ENCODE measurements at places on chromosomes 2 and 18.

DNA sequence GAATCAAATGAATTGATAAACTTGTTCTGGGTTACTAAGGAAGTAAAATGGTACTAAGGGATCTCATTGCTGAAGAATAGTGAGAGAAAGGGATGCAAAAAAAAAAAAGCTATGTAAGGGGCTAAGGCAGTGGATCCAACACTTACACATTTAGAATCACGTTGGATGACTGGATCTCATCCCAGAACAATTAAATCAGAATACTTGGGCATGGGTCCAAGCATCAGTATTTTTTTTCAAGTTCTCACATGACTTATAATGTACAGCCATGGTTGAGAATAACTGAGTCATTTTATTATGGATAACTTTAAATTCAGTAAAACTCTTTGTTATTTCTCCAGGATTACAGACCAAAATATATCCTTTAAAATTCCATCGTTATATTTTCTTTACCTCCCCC, 8.5 kb downstream of the DSC1 start:
- DNase-seq: no peak

GRCh38 chr2:159637988-159638501, 21.7 kb upstream of the BAZ2B start:
- DNase-seq: no peak

DNA sequence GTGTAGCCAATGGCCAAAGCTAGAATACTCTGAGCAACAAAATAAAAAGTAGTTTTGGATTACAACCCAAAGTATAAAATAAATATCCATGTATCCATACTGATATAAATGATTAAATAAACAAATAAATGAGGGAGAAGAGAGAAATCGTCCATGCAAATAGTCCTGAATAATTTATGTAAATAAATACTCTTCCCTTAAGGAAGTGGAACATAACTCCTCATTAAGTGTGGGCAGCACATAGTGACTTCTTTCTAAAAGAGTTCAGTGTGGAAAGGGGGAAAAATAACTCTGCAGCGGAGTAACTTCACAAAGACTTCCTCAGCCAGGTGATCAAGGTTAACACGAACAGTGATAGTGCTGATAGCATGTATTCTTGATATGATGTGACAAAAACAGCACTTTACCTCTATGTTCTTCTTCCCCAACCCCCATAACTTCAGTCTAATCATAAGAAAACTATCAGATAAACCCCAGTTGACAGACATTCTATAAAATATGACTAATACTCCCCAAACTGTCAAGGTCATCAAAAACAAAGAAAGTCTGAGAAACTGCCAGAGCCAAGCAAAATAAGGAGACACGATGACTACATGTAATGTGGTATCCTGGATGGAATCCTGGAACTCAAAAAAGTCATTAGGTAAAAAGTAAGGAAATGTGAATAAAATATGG, 30.7 kb downstream of the METTL8 start:
- DNase-seq: no peak

DNA sequence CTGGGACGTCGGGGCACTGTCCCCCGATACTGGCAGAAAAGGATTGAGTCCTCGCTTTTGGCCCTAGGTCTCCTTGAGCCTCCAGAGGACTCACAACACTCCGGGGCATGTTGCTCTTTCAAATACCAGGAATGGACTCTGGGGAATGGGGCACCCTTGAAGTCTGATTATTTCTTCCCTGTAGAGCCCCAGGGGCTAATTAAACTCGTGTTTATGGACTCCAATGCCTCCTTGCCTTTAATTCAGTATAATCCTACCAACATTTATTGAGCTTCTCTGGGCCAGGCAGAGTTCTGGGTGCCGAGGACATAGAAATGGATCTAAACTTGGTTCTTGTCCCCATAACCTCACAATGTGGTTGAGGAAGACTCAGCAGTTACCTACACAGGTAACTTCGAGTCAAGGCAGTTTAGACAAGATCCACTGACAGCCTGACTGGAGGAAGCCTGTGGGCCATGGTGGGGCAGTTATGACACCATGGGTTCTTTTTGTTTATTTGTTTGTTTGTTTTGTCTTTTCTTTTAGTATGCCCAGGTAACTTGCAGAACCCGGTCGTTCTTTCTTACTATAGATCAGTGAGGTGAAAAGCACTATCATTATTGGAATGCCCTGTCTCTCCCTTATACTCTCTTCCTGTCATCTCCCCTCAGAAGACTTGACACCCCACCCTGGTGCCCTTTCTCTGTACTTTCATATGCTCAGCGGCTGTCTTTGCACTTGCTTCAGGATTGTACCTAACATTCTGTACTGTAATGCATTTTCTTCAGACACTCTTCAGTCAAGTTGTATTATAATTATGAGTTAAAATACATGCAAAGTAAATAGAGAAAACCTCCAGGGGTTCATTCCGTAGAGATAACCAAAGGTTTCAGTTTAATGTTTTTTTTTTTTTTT, 3.2 kb downstream of the CFLAR start:
- no peak for DNase-seq

GRCh38 chr2:66901344-66901743, 466.4 kb downstream of the MEIS1 start:
- DNase-seq: no peak

DNA sequence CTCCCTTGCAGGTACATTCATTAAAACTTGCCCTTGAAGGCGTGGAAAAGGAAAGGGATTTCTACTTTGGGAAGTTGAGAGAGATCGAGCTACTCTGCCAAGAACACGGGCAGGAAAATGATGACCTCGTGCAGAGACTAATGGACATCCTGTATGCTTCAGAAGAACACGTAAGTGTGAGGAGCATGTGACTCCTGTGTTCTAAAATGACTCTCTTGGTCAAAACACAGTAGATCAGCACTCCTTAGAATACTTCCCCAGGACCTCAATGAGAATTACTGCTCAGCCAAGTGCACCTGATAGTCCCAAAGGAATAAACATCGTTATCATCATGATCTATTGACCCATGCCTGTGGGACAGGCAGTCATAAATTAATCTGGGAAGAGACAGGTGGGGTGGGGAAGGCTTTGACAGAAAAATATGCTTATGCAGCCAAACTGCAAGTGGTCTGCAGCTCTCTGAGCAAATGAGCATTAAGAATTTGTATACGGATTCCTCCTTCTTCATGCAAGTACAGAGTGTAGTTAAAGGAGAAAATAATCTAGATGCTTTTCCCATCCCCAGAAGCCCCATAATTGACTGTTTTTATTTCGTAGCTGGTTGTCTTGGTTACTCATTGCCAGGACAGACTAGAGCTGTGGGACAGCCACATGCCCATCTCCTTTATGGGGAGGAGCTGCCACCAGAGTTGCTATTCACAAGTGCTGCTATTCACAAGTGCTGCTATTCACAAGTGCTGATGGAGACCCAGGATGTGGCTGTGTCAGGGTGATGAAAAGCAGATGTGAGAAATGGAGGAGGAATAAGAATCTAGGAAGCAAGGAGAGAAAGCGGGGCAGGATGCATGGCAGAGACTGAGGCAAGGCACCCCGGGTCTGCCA, 91.0 kb downstream of the MAPRE2 start:
- DNase-seq: no peak

DNA sequence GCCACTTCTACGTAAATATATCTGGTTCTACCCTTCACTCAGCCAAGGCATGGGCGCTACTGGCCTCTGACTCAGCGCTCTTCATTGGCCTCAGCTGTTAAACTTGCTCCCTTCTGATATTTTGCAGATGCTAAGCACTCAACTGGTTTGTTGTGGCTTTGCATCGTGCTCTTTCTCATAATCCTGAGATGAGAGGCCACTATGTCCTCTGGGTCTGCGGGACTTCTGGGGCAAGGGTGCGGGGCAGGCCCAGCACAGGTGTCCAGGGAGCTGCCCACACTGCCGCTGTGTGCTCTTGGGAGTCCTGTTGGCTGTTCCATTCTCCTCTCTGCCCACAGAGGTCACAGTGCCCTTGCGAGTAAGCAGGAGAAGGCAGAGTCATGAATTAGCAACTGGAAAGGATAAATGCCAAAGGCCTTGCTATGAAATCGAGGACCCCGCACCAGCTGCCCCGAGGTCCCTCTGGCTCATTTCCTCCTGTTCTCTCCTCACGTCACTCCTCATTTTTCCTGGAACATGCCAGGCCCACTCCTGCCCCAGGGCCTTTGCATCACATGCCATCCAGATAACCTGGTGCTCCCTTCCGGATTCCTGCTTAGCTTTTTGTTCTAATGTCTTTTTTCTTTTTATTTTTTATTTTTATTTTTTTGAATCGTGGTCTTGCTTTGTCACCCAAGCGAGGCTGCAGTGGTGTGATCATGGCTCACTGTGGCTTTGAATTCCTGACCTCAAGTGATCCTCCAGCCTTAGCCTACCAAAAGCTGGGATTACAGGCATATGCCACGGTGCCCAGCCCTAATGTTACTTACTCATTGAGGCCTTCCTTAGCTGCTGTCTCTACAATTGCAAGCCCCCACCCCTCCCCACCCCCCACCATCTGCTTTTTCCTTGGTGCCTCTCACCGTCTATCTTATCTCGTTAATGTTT, 34.9 kb upstream of the MAT2A start:
- no peak for DNase-seq

- DNase-seq: no peak
These were observed 185.8 kb downstream of the VAPA start for GRCh38 chr18:10099539-10100140.

GRCh38 chr2:95372216-95372829, 30.2 kb upstream of the FAHD2A start:
- no peak for DNase-seq

- no peak for DNase-seq
These were observed 49.0 kb upstream of the RAB6C start for GRCh38 chr2:129930451-129930850.

DNA sequence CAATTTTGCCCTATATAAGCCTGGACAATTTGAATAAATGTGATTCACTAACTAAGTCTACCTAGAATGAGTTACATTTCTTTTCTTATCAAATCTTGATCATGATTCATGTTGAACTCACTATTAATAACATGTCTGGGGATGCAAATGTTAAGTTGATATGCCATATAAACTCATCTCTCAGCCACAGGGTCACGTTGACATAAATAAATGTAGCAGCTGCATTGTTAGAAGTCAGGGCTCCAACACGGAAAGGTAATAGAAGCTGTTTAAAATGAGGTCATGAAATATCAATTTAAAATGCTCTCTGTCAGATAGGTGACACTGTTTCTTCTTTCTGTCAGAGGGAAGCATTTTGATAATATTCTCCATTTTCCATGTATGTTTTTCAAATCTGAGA, 521.9 kb downstream of the CCDC85A start:
- no peak for DNase-seq

DNA sequence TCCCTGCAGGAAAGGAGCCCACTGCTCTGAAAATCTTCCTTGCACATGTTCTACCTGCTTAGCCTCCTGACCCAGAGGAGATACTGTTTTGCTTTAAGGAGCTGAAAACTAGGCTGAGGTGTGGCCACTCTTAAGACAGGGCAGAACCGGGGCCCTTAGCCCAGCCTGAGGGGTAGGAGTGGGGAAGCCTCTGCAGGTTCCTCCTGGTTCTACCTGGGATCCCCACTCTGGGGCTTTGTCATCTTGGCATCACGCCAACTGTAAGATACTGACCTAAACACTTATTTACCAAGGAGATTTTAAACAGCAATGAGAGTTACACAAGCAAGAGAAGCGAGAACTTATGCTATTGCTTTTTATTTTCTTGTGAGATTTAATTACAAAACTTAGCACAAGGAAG, 86.9 kb downstream of the KCTD1 start:
- no peak for DNase-seq

DNA sequence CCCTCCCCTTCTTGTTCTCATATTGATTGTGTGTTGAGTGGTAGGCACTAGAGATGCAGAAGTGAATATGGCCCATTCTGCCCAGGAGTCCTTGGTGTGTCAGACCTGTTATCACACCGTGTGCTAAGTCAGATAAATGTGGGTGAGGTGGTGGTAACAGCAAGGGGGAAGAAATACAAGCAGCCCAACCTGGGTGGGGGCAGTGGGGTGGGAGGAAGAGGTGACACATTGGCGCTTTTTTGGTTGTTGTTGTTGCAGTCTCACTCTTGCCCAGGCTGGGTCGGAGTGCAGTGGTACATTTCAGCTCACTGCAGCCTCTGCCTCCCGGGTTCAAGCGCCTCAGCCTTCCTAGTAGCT, 12.8 kb downstream of the B3GNT2 start:
- DNase-seq: no peak

GRCh38 chr2:202096736-202097135, 23.7 kb downstream of the KIAA2012 start:
- no peak for DNase-seq

DNA sequence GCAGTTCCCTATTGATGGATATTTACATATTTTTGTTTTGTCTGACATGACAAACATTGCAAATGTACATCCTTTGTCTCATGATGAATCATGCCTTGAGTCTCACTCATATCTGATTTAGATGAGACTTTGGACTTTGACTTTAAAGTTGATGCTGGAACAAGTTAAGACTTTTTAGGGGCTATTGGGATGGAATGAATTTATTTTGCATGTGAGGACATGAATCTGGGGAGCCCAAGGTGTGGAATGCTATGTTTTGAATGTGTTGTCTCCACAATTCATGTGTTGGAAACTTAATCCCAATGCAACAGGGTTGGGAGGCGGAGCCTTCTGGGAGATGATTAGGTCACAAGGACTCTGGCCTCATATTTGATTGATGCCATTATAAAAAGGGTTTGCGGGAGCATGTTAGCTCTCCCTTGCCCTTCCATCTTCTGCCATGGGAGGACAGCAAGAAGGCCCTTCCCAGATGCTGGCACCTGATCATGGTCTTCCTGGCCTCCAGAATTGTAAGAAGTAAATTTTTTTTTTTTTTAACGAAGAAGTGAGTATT, 29.1 kb upstream of the INO80D start:
- peak; percentile 54 for DNase-seq

DNA sequence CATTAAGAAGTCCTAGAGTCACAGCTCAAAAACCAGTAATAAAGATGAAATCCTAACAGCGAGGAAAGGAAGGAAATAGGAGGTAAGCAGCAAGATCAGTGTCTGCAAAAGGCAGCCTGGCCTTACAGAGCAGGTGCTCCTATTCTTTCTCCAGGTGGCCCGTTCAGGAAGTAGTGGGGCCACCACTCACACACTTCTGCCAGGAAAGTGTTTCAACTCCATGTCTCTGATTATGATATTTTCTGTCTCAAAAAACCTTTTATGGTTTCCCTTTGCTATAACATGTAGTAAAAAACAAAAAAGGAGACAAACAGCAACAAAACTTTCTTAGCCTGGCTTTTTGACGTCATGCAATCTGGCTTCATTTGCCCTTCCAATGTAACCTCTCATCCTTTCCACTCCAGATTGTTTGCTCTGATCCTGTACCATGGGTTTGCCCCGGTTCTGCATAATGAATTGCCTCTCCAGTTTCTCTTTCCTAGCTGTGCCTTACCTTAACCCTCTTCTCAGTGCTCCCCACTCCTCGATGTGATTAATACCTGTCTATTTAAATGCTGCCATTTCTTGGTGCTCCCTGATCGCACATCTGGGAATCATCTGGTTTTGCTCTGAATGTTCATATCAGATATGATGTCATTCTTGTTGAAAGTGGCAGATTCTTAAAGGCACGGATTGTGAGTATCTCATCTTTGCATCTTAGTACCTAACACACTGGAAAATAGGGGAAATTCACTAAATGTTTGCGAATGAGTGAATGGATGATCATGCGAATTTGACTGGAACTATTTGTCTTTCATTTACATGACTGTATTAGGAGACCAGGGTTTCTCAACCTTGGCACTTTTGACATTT, 50.6 kb upstream of the PTPRM start:
- DNase-seq: no peak
